ENCODE measurements at places on chromosomes 5 and 9.

DNA sequence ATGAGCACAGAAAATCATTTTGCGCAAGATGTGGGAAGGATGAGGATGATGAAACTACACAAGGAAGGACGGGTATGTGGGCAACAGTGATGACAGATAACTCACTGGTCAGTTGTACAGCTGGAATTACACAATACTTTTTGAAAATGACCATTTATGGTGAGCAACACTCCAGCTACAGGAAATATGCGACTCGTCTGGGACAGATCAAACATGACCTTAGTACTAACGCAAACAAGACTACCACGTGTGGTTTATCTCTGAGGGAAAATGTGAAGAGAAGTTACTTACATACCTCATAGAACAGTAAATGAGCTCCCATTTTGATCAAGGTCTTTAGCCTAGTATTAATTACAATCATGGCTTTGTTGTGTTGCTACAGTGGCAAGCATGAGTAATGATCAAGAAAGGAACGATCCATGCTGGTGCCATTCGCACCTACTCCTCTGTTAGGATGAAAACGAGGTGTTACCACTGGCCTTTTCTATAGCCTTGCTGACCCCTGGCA lies 456.9 kb downstream of the BNC2 start:
- DNase-seq = no peak

DNA sequence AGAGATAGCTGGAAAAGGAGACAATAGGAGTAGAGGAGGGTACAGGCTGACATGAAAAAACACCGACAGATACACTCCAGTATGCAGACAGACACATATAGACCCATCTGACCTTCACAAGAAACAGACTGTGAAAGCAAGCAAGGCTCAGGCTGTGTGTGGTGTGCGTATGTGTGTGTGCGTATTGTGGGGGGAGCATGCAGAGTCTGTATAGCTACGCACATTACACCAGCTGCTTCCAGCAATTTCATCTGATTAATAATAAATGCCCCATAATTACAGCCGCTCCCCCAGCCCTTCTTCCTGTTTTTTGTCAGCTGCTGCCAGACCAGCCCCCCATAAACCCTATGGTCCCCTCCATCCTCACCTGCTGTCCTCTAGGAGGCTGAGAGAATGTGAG lies 6.7 kb downstream of the CNTFR start:
- DNase-seq = no peak

DNA sequence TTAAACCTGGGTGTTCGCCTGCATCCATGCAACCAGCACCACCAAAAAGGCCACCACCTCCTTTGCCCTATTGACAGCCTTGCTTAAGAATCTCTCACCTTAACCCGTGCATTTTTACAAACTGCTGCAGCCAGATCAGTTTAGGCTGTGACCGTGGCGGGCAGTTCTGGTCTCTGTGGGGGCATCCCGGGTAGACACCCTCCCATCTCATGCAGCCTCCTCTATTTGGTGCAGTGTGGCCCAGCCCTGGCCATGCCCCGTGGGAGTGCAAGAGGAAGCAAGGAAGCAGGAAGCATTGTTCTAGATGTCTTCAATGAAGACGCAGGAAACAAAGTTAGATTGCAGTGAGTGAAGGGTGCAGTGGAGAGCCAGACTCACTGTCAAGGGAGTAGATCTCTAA lies 108.8 kb upstream of the MVB12B start:
- DNase-seq = no peak

DNA sequence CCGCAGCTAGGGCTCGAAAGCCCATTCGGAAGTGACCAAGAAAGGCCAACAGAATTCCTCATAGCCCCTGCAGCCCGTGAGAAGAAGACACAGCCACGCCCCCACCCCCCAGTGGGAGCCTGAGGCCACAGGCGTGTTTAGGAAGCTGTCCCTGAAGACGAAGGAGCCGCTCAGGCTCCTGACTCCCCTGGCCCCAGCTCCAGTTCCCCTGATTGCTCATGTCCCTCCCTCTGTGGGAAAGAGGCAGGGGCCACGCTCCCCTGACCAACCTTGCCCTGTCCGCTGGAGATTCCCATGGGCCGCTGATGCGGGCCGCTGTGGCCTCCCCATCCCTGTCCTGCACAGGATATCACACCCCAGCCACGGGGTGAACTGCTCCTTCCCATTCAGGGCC lies 13.6 kb downstream of the ROPN1L start:
- DNase-seq = no peak

Data from stimulated activated CD4-positive, alpha-beta T cell treated with anti-CD3 and anti-CD28 coated beads, Interleukin-4, amount 100 ng/mL, for 48 hours (primary cell).